ENCODE measurements at places on chromosomes 2 and 18.

- no peak for DNase-seq
These were observed 160.9 kb downstream of the ZEB2 start for GRCh38 chr2:144358979-144359541.

GRCh38 chr2:72788756-72789155, 37.1 kb downstream of the EXOC6B start:
- DNase-seq, result no peak

DNA sequence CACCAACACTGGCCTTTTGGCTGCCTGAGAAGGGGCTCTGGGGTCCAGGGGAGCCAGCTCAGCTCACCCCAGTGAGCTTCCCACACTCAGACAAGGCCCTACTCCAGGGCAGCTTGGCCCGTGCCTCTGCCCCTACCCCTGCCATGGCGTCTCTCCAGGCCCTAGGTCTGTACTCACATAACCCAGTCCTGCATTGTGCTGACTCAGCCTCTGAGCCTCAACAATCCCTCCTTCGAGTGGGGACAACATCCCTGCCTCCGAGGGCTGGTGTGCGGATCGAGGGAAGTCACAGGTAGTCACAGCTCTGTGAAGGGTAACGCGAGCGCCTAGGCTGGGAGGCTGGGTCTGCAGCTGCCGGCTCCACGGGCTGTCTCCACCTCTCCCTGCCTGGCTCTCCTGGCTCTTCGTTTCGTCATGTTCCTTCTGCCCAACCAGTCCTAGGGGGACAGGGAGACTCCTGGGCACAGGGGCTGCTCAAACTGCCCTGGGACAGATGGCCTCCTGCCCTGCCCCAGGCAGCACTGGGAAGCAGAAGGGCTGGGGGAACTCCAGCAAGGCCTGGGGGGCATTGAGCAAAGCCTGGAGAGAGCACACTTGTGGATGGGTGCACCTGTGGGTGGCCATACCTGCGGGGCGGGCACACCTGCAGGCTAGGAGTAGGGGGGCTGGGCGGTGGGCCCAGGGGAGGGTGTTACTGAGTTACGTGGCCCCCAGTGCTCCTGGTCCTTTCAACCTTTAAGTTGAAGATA, 74.6 kb downstream of the RRM2 start:
- no peak for DNase-seq

- DNase-seq, result no peak
These were observed 58.2 kb downstream of the COPS8 start for GRCh38 chr2:237143676-237144440.

DNA sequence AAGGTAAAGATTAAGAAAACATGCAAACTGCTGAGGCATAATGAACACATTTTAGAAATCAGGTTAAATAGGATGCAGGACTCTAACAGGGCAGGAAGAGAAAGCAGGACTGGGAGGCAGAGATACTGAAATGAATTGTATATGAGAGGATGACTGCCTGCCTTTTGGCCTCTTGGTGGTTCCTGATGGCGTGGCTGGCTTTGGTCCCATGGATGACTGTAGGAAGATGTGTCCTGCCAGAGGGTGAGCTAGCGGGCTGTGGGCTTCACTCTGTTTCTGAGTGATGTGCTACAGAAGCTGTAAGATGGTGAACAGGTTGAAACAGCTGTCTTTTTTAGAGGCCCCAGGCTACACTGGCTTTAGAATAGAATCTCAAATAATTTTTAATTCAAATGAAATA, 517.0 kb downstream of the SLC4A3 start:
- DNase-seq, result no peak

Measured in T follicular helper cell (primary cell).